ENCODE measurements at places on chromosomes 12 and 14.

- no peak for DNase-seq
These were observed 75.4 kb downstream of the GRIP1 start for GRCh38 chr12:66603461-66603860.

DNA sequence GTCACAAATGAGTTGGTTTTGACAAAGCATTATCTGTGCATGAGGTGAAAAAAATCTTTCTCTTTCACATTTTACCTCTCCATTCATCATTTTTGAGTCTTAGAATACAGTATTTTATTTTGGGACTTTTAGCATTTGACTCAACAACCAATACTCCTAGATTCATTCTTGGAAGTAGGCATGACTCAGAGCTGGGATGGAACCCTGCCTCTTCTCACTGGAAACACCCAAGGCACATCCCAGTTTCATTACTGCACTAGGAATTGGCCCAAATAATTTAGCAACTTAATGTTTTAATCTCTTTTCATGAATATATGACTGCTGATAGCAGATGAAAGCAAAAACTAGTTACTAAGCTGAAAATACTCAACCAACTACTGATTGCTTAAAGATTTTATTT is 3.3 kb upstream of the PDZRN4 start:
- DNase-seq = no peak

DNA sequence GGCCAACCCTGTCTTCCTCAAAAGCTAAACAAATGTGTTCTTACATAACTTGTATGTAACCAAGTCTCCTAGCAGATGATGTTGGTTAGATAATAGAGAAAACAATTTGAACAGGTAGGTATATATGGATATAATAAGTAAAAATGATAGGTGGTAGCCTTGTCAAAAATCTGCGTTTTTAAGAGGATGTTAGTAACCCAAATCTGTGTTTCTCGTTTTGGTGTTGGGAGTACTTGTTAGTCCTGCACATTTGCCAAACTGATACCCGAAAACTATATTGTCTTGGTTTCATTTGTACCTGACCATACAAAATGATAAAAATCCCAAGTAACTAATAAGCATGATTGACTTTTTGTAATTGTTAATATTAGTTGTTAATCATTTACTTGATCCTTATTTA is 8.1 kb downstream of the SRSF5 start:
- no peak for DNase-seq

- DNase-seq = no peak
These were observed 267.1 kb downstream of the LRFN5 start for GRCh38 chr14:41873686-41874317.

- no peak for DNase-seq
These were observed 234.8 kb upstream of the TMPO start for GRCh38 chr12:98280621-98281020.

DNA sequence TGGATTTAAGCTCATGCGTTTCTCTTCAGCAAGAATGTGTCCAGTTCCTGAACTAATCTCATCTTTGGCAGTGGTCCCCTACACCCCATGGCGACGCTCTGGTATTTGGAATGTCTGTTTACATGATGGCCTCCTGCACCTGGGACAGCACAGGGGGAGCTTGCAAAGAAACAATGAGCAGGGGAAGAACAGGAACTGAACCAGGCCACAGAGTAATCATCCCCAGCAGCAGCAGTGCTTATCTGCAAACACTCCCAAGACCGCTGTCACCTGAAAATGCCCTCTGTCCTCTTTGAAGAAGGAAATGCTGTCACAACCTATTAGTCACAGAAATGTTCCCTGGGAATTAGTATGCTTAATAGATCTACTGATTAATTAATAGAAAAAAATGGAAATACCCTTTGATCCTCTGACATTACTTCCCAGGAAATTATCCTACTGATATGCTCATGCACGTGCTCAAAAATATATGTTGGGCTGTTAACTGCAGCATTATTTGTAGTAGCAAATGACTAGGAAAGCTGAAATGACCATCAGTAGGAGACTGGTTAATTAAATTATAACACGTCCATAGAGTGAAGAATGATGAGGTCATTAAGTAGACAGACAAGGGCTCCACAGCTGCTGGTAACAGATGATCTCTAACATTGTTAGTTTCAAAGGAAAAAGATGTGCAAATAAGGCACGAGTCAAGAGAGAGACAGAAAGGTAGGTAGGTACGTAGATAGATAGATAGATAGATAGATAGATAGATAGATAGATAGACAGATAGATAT is 279.3 kb upstream of the FLRT2 start:
- DNase-seq = no peak

DNA sequence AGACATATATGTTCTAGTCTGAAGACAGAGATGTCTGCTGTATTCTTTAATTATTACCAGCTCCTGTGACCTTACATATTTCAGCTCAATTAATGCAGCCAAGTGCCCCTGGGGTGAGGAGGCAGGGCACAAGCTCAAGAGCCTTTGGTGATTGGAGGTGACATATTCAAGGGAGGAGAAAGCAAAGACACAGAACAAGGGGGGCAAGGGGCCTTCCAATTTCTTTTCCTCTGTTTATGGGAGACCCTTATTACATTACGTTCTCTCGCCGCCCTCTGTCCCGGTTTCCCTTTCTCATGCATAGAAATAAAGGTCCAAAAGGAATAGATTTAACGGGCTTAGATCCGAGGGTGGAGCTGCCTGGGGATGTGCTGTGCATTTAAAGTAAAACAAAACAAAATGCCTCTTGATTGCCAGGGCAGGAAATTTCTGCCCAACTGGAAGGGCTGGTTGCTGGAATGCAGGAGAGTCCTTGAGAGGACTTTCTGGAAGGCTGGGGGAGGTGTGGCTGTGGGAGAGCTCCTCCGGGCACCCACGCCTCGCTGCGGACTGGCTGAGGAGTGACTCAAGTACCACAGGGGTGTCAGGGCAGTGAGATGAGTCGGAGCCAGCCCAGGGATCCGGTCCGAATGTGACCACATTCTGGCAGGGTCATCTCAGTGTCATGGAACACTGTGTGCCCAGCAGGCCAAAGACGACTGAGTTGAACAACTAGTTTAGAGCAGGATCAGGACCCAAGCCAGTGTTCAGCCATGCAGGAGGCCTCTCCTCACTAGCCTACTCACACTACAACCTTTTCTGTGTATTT is 32.1 kb upstream of the GSG1 start:
- DNase-seq = no peak

DNA sequence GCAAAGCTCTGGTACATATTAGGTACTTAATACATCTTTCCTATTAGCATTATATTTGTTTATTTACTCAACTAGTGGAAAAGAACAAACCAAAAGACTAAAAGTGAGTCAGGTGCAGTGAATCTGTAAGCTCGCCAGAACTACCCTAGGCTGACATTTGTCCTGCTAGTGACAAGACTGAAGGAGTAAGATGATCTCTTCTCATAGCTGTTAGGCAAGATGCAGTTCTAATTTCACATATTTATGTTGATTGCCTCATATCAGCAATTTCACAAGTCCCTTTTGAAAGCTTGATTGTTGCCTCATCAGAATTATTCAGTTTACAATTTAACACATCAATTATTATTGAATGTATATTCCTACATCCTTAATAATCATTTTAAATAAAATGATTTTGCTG is 293.0 kb upstream of the NAV3 start:
- DNase-seq = no peak

All from substantia nigra (tissue), 51 donors.